ENCODE measurements at places on chromosomes 1 and 21.

GRCh38 chr1:35854989-35855700, 27.9 kb upstream of the AGO1 start:
- DNase-seq: no peak

DNA sequence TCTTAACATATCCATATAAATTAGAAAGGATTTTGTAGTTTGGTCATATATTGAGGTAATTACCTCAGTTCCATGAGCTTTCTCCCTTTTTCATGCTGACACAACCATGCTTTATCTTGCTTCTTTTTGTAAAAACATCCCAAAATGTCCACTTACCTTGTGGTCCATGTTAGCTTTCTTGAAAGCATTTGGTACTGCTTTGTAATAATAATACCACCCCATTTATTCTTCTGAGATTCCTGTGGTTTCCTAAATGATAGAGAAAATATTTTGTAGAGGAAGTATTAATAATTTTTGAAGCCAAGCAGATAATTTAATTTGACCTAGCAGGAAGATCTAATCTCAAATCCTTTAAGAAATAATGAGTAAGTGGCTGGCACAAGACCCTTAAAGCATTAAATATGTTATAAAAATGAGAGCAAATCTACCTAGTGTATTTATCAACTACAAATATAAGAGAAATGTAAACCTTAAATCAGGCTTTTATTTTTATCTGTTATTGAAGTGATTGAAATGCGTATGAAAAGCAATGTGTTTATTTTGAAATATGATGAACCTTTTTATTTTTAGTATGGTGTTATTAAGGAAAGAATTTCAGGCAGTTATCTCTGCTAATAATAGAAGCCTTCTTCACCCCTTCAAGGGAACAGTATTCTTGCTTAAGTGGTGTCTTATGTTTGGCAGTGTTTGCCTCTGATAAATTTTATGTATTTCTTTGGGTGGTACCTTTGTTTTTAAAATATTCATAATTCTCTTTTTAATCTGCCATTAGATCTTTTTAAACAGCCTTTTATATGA, 9.2 kb downstream of the PRKAA2 start:
- DNase-seq: no peak

GRCh38 chr1:47754221-47754620, 243.0 kb downstream of the TRABD2B start:
- DNase-seq: no peak

DNA sequence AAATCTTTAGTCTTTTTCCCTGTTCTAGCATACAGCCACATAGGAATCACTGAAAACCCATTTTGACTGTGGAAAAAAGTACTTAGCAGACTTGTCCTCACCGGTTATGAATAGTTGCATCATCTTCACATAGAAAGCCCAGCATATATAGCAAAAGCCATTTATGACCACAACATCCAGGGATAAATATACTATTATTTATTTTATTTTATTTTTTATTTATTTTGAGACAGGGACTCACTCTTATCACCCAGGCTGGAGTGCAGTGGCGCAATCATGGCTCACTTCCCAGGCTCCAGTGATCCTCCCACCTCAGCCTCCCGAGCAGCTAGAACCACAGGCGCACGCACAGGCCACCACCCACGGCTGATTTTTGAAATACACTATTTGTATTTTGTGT, 175.3 kb downstream of the GALNT2 start:
- peak; percentile 4 for DNase-seq

DNA sequence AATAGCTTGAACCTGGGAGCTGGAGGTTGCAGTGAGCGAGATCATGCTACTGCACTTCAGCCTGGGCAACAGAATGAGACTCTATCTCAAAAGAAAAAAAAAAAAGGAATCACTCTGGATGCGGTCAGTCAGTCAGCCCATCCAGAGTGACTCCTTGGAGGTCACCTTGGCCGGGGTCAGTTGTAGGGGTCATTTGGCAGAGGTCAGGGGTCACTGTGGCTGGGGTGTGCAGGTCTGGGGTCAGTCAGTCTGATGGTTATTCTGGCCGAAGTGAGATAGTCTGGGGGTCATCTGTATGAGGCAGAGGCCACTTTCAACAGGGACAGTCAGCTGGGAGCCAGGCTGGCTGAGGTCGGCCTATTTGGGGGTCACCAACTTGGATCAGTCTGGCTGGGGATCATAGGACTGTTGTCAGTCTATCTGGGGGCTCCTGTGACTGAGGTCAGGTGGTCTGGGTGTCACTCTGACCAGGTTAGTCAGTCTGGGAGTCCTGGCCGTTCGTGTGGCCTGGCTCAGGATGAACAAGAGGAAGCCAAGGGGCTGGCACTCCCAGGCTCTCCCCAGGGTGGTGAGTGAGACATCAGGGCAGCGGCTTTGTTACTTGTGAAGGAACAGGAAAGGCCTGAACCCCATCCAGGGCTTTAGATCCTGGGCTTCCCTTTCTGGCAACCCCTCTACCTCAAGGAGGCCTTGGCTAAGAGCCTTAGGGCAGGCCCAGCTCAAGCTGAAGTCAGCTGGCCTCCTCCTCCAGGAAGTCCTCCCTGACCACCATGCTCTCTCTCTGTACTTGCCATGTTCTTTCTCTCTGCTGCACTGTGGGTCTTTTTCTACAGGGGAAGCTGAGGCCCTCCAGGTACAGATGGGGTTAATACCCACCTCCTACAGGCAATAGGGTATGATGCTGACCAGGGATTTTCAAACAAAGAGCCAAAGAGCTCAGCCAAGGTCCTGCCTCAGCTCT, 15.1 kb downstream of the PTPRU start:
- no peak for DNase-seq

- DNase-seq: no peak
These were observed 650.9 kb upstream of the ADGRL2 start for GRCh38 chr1:81149649-81150325.

DNA sequence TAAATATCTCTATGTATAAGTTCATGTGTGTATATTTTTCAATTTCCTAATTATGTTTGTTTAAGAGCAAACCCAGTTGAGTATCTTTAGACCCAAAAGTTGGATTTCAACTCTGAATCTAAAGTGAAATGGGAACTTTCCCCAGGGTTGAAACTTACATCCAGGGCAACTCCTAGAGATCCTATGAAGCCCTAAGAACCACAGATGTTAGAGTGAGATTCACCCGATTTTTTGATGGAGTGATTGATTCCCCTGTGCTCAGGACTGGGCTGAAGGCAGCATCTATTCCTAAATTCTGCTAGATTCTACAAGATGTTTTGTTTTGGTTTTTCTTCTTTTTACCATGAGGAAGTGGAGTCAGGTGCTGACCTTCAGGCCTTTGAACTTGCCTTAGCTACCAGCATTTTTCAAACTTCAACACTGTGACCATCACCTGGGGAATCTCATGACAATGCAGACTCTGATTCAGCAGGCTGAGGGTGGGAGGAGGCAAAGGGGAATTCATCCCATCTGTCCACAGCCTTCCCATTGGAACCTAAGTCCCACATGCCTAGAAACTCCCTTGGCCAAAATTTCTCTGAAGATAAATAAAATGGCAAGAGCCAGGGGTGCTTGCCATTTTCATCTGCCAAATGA, 145.5 kb downstream of the ETS2 start:
- no peak for DNase-seq

DNA sequence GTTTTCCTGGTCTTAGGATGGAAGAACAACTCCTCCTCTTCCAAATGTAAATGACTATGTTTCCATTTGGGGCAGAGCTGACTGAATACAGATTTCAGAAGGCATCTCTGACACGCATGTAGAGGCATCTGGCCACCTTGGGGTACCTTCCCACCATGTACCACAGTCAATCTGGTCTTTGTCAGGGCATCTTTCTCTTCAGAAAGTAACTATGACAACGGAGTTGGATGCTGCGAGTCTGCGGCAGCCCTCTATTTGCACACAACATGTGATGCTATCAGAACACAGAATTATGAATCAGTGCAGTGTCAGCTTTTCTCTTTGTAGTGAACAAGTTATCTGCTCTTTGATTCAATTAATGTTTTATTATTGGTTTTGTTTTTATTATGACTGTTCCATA, 94.7 kb downstream of the TSEN15 start:
- DNase-seq: no peak

- peak; percentile 55 for DNase-seq
These were observed 4.0 kb downstream of the ZBTB7B start for GRCh38 chr1:155006601-155007101.

- no peak for DNase-seq
These were observed 204.4 kb downstream of the PLA2G4A start for GRCh38 chr1:187032982-187033692.

- no peak for DNase-seq
These were observed 422.9 kb upstream of the BEND5 start for GRCh38 chr1:49199564-49199963.

- no peak for DNase-seq
These were observed 161.0 kb upstream of the RUNX1 start for GRCh38 chr21:35210093-35210492.

DNA sequence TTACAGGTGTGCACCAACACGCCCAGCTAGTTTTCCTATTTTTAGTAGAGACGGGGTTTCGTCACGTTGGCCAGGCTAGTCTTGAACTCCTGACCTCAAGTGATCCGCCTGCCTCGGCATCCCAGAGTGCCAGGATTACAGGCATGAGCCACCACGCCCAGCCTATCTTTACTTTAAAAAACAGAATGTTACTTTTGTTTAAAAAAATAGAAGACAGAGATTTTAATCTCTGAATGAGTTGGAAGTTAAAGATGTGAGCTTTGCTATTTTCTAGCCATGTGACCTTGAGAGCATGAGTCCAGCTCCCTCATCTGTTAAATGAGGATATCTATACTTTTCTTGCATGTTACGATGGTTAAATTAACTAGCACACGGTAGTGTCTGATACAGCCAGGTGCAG, 3.9 kb upstream of the PUM1 start:
- DNase-seq: no peak

DNA sequence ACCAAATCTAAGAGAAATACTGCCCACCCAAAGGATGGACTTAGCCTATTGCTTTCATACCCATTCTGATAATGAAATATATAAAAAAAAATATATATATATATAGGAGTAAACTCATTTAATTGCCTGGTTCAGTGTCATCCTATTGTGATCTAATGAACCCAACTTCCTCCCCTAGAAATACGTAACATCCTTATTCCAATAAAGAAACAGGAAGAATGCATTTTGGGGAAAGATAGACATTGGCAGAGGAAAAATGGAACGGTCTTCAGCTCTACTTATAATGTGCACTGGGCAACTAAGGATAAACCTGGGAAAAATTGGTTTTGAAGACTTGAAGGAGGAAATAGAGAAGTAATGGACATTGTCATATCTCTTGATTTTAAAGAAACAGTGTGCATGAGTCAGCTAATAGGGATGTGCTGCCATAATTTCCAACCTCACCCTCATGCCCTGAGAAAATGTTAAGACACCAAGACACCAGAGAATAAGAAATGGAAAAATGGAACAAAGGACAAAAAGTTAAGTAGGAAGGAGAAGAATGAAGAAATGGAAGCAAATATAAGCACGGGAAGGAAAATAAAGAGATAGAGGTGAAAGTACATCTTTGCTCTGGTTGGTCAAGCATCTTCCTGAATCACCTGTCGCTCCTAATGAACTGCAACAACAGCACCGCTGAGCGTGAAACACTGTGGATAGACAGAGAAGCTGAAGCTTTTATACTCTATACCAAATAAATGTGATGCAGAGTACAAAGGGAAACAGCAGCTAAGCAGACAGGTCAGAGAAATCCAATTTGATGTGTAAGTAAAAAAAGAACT, 5.4 kb downstream of the UBR4 start:
- DNase-seq: no peak

DNA sequence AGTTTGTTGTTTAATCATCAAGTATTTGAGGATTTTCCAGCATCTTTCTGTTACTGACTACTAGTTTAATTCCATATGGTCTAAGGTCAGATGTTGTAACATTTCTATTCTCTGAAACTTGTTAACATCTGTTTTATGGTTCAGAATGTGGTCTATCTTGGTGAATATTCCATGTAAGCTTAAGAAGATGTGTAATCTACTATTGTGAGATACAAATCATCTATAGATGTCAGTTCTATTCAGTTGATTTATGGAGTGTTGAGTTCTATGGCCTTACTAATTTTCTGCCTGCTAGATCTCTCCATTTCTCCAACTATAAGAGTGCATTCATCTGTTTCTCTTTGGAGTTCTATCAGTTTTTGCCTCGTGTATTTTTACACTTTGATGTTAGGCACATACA, 31.5 kb downstream of the WARS2 start:
- no peak for DNase-seq

DNA sequence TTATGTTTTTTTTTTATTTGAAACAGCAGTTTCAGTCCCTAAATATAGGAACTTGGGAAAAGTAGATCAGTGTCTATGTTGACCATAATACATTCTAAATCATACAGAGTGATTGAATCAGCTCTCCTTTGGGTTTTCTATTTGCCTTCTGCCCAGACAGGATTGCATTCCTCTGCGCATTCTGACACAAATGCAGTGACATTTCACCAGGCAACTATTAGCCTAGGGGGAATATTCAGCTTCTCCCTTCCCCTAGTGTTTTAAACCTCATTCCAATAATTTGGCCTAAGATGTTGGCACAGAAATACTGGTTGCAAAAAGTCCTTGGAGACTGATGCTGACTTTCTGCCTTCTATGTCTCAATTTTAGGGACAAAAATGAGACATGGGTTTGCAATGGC, 172.8 kb downstream of the PTGER3 start:
- no peak for DNase-seq

GRCh38 chr1:150696162-150696561, 792 bp downstream of the GOLPH3L start:
- DNase-seq: peak; percentile 46

DNA sequence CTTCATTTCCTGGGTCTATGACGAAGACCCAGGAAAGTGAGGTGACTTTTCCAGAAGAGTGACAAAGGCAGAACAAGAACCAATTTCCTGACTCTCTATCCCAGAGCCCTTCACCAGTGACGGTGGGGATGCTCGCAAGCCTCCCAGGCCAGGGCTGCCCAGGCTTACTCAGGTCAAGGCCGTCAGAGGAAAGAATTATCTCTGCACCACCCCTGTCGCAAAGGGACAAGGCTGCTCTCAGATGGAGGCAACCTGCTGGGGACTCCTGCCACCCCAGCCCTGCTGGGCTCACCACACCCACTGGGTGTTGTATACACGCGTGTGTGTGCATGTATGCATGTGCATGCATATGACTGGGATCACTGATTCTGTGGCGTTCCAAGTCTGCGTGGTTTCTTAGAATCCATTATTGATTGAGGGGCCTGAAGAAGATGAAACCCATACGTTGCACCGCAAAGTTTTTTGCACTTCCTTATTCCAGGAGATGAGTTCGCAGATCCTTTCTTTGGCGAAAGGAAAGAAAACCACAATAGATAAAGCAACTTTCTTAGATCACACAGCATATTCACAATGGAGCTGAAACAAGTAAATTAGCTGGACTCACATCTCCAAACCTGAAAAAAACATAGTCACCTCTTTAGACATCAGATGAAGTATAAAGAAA, 255.8 kb downstream of the RHOU start:
- DNase-seq: no peak

- no peak for DNase-seq
These were observed 39.6 kb downstream of the MORN1 start for GRCh38 chr1:2351723-2352122.

- peak; percentile 20 for DNase-seq
These were observed 550 bp upstream of the SYT11 start for GRCh38 chr1:155858800-155859233.
